ENCODE measurements at places on chromosomes 2 and 18. TPM values are rescaled to one million over a fixed set of nuclear protein-coding genes. Genes with fewer than 3 reads are reported as not detected.

DNA sequence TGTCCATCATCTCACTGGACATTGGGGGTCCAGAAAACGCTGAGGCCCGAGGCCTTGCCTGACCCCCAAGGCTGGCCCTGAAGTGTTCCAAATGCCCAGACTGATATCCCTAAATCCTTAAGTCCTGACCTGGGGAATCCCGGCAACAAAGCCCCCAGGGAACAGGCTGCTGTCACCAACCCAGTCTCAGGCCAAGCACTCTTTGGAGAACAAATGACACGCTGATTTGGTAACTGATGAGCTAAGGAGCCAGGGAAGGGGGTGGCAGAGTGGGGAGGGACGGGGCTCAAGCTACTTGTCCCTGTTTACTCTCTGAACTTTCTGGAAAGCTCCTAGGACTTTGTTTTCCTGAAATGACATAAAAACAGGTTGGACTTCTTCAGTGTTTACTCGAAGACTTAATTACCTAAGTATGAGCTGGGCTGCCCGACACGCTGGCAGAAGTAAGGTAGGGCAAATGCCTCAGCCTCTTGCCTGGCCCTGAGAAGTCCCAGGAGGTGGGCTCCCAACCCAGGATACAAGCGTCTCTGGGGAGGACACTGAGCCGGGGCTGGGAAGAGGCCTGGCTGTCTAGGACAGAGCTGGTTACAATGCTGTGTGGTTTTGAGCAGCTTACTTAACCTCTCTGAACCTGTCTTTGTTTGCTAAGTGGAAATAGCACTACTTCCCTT, 105.5 kb upstream of the GLI2 start:
- no peaks in the 10 kb centered on the region for H3K4me1 ChIP-seq
- H3K4me3 ChIP-seq, result no peak overlapping the region
- DNase-seq, result no peak
- H3K27me3 ChIP-seq, result no peaks in the 10 kb centered on the region

- no peaks in the 10 kb centered on the region for H3K36me3 ChIP-seq
- H3K27ac ChIP-seq, result no peak overlapping the region
- no peak for DNase-seq
- H3K4me1 ChIP-seq, result no peaks in the 10 kb centered on the region
Observed at GRCh38 chr2:108925735-108926134, 63.3 kb downstream of the EDAR start.

GRCh38 chr2:241895712-241896641, 26.4 kb downstream of the RTP5 start:
- peaks cover 66% of the 10 kb centered on the region for H3K4me1 ChIP-seq
- H3K27ac ChIP-seq, result peak overlapping the region; percentile 93
- no peak overlapping the region for H3K4me3 ChIP-seq

DNA sequence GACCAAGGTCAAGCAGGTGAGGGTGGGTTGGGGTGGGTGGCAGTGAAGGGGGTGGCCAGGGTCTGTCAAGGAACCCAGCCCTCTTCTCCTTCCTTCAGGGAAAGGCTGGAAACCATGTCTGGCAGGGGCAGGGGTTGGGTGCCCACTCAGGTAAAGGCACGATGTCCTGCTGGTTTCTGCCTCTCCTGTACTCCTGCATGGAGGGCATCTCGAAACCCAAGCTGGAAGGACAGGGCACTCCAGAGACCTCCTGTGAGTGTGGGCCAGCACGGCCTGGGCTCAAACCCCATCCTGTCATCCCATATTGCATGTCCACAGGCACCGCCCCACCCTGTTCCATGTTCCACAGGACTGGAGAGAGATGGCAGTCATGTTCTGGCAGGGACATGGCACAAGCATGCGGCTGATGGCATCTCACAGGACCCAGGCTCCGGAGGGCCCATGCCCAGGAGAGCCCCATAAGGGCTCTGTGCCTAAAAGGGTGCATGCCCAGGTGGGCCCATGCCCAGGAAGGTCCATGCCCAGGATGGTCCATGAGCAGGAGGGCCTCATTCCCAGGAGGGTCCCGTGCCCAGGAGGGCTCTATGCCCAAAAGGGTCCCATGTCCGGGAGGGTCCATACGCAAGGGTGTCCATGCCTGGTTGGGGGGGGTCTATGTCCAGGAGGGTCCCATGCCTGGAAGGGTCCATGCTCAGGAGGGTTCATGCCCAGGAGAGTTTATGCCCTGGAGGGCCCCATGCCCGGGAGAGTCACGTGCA, 6.4 kb downstream of the GPR35 start:
- H3K27ac ChIP-seq, result no peak overlapping the region
- no peak overlapping the region for H3K4me3 ChIP-seq
- no peaks in the 10 kb centered on the region for H3K36me3 ChIP-seq
- H3K4me1 ChIP-seq, result no peaks in the 10 kb centered on the region
- no peak for DNase-seq

GRCh38 chr2:188893972-188894371, 80.2 kb upstream of the COL3A1 start:
- no peaks in the 10 kb centered on the region for H3K4me1 ChIP-seq
- no peak for DNase-seq
- H3K27ac ChIP-seq, result no peak overlapping the region
- no peak overlapping the region for H3K4me3 ChIP-seq
- no peaks in the 10 kb centered on the region for H3K27me3 ChIP-seq

GRCh38 chr2:4499316-4500030, 796.1 kb downstream of the DCDC2C start:
- DNase-seq, result no peak
- no peak overlapping the region for H3K4me3 ChIP-seq
- no peaks in the 10 kb centered on the region for H3K36me3 ChIP-seq
- H3K4me1 ChIP-seq, result no peaks in the 10 kb centered on the region
- H3K27me3 ChIP-seq, result no peaks in the 10 kb centered on the region

- no peak overlapping the region for H3K27ac ChIP-seq
- no peaks in the 10 kb centered on the region for H3K36me3 ChIP-seq
- no peaks in the 10 kb centered on the region for H3K27me3 ChIP-seq
- no peak for DNase-seq
- no peaks in the 10 kb centered on the region for H3K4me1 ChIP-seq
Observed at GRCh38 chr18:4765401-4765800, 310.3 kb upstream of the DLGAP1 start.

- no peak overlapping the region for H3K4me3 ChIP-seq
- no peak overlapping the region for H3K27ac ChIP-seq
- no peaks in the 10 kb centered on the region for H3K27me3 ChIP-seq
- no peak for DNase-seq
Observed at GRCh38 chr2:192035731-192036442, 158.8 kb downstream of the TMEFF2 start.

The CNDP1 gene
- total RNA-seq, result 0.28 TPM

The PCARE gene
- not detected for total RNA-seq

The IL36G gene
- total RNA-seq, result not detected

The CD8B2 gene
- 0.18 TPM for total RNA-seq
